ENCODE measurements at places on chromosomes 16 and 17.

GRCh38 chr16:455453-455852, 30.0 kb downstream of the RAB11FIP3 start:
- no peak for DNase-seq

DNA sequence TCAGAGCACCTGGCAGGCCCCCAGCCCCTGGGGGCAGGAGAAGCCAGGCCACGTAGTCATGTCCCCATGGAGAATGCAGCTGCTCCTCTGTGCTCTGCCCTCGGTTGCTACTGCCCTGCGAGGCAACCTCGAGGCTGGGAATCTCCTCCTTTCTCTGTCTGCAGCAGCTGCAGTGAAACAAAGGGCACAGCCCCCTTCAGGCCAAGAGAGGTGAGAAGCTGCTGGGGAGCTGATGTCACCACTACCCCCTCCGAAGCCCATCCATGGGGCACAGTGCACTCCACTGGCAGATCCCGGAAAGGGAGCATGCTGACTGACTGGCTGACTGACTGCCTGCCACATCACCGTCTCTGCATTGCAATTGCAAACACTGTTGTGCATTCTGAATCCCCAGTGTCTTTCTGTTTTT, 103.7 kb downstream of the GRIN2A start:
- no peak for DNase-seq

- no peak for DNase-seq
Observed at GRCh38 chr16:1288813-1289476, 20.5 kb upstream of the UBE2I start.

- DNase-seq = no peak
Observed at GRCh38 chr16:84175350-84176081, 11.3 kb downstream of the TAF1C start.

- DNase-seq = no peak
Observed at GRCh38 chr16:77076839-77077238, 114.2 kb upstream of the MON1B start.

GRCh38 chr17:57652811-57653210, 92.3 kb downstream of the CCDC182 start:
- DNase-seq = no peak

GRCh38 chr17:70190959-70191805, 21.9 kb downstream of the KCNJ2 start:
- no peak for DNase-seq

DNA sequence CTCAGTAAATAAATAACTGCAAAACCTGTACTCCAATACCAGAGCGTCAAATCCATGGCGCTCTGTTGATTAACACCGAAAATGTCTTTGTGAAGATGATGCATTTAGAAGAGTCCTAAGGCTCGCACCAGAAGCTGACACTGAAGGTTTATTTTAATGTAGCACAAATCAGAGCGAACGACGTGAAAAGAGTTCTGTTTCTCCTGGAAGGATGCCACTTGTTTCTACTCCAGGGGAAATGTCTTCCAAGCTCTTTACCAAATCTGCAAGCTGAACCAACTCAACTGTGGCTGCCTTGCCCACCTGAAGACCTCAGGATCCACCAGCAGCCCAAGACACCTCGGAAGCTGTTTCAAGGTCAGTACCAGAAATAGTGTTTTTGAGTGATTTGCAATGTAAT, 194.4 kb upstream of the MAF start:
- DNase-seq = no peak

DNA sequence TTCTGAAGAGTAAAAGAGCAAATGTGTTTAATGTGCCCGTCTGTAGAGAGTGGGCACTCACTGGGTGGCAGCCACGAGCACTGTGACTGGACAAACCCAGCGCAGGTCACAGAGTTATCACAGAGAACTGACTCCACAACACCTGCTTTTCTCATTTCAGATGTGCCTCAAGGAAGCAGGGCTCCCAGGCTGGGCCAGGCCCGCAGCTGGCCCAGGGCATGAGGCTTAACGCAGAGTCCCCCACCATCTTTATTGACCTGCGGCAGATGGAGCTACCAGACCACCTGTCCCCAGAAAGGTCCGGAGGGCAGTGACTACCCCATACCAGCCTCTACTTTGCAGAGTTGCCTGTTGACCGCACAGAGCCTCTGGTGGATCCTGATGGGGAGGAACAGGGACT, 11.9 kb downstream of the DNAAF8 start:
- no peak for DNase-seq

DNA sequence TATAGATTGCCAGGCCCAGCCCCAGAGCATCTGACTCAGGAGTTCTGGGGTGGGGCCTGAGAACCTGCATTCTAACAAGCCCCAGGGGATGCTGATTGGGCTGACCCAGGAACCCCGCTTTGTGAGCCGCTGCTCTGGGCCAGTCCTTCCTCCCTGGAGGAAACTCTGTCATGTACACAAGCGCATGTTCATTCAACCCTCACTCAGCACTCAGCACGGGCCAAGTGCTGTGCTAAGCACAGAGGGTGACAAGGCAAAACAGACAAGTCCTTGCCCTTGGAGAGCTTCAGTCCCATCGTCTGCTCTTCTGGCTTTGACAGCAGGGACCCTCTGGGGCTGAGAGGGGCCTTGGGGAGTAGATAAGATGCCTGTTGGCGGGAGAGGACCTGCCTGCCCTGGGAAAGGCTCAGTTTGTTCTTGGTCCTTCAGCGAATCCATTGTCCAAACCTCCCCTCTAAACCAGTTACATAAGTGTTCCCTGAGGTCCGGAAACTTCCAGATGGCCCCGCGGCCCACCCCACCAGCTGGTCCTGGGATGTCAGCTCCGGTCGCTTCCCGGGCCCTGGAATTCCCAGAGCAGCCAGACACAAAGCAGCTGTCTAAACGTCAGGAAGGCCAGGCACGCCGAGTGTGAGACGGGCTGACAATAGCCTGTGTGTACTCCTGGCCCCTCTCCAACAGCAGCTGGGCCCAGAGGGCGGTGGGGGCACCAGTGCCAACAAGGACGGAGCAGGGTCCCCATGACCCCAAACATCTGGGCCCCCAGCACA, 88.8 kb downstream of the ZDHHC7 start:
- DNase-seq = no peak

DNA sequence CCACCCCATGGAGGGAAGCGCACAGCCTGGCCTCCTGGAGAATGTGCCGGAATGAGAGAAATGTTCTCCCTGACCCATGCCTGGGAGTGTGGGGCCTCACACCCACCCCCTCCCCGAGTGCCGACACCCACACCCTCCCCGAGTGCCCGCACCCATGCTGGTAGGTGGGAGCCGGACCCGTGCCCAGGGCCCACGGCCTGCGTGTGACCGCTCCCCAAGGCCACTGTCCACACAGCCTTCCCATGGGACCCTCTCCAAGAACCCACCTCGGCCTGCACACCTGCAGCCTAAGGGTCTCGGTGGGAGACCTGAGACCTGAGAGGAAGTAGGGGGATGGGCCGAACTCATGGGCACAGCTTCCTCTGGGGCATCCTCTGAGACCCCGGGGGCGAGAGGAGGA, 3.3 kb upstream of the PVALEF start:
- no peak for DNase-seq

DNA sequence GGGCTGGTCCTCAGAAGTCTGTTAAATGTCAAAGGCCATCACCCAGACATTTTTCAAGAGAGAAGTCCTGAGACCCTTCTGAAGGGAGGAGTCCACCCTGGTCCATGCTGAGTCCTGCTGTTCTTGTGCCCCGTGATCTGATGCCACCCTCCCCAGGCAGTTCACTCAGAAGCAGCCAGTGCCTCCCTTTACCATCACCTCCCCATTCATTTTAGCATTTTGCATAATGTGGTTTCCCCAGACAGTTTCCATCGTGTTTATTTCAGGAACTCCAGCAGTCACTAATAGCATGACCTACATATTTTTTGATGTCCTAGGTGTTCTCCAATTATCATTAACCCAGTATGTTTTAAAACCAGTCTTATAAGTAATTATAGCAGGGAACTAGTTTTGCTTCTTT, 353.0 kb upstream of the CDH5 start:
- no peak for DNase-seq

- DNase-seq = no peak
Observed at GRCh38 chr17:1852327-1852726, 22.5 kb downstream of the RPA1 start.

- no peak for DNase-seq
Observed at GRCh38 chr17:80878876-80879722, 112.5 kb upstream of the CHMP6 start.

DNA sequence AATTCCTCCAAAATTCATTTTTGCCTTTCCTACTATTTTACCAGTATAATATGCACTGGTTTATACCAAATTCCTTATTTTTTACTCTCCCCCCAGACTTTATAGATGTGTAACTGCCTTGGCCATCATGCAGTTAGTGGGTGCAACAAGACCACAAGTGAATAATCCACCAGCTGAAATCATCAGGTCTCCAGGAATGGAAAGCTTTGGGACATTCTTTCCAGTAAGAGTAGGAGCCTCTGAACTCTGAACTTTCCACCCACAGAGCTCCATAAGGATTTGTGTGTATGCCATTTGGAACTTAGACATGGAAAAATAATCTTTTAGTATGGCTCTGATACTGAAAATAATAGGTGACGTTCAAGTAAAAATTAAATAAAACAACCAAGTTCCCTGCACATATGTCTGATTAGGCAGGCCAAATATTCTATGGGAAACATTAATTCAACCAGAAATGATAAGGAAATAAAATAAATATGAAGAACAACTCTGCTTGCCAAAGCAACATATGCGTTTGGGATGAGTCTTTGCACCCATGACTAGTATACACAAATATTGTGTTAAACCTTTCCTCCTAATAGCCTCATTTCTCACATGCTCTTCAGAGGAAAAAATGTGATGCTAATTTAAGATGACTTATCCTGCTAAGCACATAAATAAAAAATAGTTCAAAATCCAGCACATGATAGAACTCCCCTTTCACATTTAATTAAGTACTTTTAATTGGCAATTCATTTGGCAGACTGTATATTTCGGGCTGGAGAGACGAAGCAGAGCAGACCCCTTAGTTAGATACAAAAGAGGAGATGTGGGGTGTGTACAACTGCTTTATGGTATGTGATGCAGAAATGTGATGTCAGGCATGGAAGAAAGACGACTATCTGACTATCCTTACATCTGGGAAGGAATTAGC, 11.6 kb upstream of the LYRM9 start:
- DNase-seq = no peak

- DNase-seq = no peak
Observed at GRCh38 chr17:80050706-80051105, 14.3 kb downstream of the CCDC40 start.

DNA sequence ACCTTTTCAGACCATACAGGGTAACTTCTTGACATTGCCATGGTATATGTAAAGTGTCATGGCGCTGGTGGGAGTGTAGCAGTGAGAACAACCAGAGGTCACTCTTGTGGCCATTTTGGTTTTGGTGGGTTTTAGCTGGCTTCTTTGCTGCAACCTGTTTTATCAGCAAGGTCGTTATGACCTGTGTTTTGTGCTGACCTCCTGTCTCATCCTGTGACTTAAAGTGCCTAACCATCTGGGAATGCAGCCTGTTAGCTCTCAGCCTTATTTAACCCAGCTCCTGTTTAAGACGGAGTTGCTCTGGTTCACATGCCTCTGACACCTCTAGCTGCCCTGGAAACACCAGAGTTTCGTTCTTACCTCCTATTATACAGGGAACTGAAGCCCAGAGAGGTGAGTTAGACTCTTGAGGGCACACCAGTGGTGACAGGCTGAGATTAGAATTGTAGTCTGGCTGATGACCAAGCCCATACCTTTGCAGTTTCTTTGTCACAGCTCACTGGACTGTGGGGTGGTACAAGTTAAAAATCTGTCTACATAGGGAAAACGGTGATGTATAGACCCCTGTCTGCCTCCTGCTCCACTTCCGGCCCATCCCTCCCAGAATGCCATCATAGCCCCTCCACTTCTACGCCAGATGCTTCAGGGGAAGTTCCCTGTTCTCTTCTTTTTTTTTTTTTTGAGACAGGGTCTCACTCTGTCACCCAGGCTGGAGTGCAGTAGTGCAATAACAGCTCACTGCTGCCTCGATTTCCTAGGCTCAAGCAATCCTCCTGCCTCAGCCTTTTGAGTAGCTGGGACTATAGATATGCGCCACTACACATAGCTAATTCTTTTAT, 21.0 kb downstream of the KSR1 start:
- no peak for DNase-seq

DNA sequence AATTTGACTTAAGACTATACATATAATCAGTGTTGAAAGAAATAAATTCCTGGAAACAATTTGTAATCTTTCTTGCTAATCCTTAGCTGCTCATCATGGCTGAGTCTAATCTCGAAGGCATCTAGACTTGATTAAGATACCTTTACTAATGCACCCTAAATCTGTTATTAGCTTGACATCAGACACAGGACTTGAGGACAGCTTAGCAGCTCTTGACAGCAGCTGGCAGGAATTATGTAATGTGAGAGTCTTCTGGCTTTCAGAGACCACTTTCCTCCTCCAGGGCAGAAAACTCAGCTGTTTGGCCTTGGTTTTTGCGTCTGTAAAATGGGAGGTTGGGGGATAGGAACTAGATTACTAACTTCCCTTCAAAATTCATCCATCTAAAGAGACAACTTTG, 7.1 kb upstream of the MPP2 start:
- DNase-seq = no peak

- no peak for DNase-seq
Observed at GRCh38 chr17:57197466-57198071, 58.8 kb upstream of the MSI2 start.

DNA sequence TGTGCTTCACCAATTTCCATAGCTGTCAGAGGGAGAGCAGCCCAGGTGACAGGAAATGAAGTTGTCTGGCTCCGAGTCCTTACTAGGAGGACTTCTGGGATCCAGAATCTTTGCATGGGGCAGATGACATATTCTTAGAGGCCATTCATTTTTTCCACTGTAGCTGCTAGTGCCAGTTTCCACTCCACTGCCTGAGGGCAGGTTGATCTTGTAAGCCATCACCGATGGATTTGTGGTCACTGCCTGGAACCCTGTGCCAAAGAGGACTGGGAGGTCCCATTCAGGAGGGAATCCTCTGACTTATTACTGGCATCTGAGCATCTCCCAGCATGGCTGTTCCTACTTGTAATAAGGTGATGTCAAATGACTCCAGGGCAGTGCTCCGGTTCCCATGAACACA, 144.1 kb upstream of the KCNJ18 start:
- no peak for DNase-seq

- DNase-seq = no peak
Observed at GRCh38 chr16:19029980-19030379, 37.4 kb upstream of the COQ7 start.

- no peak for DNase-seq
Observed at GRCh38 chr16:9602189-9602588, 510.7 kb downstream of the HAPSTR1 start.

Measured in activated CD4-positive, CD25-positive, alpha-beta regulatory T cell (primary cell).